NCI-H1417 (cell line): ENCODE measurements at places on chromosomes 4 and X.
A peak's percentile ranks its signal among the peaks of the same experiment; 100 is the strongest.

GRCh38 chrX:70826715-70827114 is 81.8 kb downstream of the TEX11 start:
- DNase-seq, result no peak

DNA sequence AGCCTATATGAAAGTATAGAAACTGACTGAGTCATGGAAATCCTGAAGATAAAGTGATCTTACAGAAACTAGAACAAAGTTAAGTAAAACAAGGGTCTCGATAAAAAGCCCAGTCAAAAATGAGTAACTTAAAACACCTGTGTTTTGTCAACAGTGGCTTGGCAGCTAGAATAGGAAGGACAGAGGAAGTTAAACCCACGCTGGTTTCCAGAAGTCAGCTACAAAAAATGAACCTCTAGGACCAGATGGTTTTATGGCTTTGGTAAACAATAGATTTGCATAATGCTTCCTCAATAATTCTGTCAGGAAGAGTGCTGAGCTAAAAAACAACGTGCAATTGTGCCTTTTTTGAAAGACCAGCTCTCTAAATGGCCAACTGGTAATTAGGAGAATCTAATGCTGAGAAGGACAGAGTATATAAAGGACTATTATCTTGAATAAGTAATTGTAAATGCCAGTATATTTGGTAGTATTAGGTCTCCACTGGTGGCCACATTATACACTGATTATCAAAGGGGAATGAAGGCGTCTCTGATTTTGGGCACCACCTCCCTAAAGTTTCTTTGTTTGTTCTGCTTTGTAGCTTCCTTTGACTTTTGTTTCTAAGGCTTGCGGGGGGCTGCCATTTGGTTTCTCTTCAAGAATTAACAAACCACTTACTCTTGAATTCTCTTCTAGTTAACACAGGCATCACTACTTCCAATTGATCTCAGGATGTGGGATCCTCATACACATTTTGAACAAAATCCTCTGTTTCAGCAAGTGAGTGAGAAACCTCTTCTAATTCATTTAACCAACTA is 72.2 kb upstream of the PPP3CA start:
- DNase-seq, result peak; percentile 31

DNA sequence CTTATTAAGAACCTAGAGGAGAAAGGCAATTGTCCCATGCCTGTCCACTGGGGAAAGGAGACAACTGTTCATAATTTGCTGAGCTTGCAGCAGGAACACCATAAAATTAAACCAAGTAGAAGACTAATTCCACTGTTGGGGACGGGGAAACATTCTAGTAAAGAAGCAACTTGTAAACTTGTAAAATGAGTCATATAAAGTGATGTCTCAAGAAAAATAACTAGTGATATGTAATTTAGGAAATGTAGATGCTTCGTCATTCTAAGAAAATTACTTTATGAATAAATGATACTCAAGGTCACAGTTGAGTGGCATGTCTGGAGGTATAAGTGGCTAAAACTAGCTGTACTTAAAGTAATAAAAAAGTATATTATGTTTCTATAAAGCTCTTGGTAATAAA is 121.2 kb upstream of the MID1 start:
- no peak for DNase-seq

GRCh38 chrX:10636337-10636736 is 16.0 kb upstream of the MID1 start:
- peak; percentile 85 for DNase-seq
